T-helper 22 cell (primary cell): ENCODE measurements at places on chromosomes 3 and 15.

DNA sequence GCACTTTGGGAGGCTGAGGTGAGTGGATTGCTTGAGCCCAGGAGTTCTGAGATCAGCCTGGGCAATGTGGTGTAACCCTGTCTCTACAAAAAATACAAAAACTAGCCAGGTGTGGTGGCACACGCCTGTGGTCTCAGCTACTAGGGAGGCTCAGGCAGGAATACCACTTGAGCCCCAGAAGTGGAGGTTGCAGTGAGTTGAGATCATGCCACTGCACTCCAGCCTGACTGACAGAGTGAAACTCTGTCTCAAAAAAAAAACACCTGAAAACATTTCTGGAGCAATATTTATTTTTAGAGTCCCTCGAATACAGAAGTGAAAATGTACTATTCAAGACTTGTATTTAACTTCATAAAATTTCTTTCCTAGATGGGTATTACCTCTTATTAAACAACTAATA is 4.6 kb downstream of the SPCS1 start:
- DNase-seq = no peak

DNA sequence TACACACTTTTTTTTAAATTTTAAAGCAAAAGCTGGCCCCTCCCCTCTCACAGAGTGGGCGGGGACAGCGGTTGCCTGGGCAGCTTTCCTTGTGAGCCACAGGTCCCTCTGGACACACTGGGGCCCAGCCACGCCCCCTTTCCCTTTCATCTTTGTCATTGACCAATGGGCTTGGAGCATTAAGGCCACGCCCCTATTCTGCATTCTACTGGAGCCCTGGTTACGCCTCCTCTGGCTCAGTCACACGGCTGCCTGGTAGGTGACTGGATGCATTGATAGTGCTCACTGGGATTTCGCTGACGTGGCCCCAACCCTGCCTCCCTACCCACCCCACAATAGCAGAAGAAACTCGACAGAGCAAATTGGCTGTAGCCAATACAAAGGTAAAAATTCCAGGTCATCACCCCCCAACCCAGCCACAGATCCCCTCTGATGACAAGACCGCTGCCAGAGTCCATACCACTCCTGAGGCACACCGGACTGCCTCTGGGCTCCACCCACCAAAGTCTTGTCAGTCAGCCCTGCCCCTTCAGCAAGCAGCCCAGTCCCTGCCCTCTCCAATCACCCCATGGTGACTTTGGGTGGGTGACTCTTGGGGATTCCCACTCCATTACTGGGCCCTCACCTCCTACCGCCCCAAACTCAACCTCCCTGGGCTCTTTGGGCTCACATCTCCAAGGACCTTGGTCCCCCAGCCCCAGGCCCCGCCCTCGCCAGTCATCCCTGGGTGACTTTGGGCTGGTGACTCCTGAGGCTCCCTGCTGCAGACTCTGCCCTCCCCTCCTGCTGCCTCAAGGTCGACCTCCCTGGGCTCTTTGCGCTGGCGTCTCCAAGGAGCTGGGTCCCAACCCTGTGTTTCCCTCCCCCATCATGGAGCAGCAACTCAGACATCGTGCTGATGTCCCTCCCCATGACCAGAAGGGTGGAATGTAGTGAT is 112.2 kb upstream of the FAN1 start:
- DNase-seq = no peak

DNA sequence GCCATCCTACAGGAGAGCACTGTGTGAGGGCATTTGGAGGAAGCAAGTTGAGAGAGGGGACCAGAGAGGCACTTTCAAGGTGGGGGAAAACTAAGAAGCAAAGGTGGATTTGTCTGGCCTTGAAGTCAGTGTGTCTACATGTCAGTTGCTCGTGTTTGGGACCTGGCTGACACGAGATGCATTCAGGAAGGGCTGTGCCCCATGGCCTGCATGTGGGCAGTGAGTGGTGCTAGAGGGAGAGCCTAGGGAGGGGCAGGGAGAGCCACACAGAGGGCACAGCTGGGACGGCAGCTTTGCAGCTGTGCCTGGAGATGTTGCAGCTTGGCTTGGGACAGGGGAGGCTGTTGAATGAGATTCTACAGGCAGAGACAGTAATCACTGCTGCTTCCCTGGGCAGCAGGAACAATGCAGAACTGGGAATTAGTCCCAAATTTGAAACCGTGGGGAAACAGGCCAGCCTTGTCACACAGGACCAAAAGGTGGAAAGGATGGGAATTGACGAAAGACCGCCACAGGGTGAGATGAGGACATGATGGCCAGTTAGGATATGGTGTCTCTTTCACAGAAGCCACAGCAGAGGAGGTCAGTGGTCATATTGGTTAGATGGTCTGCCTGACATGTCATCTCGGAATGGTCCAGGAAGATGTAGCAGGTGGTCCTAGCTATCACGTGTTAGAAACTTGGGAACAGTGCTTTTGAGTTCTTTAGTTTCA is 10.0 kb downstream of the SEC61A1 start:
- no peak for DNase-seq

- DNase-seq = no peak
Measured at GRCh38 chr3:17054301-17054981, 169.7 kb downstream of the PLCL2 start.

- no peak for DNase-seq
Measured at GRCh38 chr15:70791259-70791658, 27.9 kb upstream of the UACA start.

GRCh38 chr3:130971208-130971607 is 55.4 kb downstream of the ASTE1 start:
- no peak for DNase-seq

GRCh38 chr3:4015426-4015825 is 216.2 kb downstream of the LRRN1 start:
- no peak for DNase-seq

DNA sequence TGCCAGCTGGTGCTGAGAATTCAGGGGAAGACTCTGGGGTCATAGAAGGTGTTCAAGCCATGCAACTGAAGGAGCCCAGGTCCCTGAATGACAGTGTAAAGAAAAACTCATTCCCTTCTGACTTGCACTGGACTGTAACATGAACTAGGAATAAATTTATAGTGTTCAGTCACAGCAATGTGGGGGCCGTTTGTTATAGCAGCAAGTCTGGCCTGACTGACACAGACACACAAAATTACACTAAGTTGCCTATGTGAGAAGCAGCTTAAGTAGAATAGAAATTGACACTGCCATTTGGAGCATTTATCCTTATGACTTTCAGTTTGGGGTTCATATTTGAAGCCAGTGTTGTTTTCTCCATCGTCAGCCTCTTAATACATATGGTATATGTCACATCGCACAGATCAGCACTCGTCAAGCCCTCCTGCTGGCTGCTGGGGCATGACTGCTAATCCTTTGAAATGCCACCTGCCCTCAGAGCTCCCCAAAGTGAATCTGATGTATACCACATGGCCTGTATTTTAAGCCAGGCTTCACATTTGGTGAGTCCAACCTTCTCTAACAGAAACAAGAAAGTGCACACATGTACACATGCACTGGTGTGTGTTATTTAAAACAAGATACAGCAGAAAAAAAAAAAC is 17.1 kb upstream of the HEG1 start:
- no peak for DNase-seq

DNA sequence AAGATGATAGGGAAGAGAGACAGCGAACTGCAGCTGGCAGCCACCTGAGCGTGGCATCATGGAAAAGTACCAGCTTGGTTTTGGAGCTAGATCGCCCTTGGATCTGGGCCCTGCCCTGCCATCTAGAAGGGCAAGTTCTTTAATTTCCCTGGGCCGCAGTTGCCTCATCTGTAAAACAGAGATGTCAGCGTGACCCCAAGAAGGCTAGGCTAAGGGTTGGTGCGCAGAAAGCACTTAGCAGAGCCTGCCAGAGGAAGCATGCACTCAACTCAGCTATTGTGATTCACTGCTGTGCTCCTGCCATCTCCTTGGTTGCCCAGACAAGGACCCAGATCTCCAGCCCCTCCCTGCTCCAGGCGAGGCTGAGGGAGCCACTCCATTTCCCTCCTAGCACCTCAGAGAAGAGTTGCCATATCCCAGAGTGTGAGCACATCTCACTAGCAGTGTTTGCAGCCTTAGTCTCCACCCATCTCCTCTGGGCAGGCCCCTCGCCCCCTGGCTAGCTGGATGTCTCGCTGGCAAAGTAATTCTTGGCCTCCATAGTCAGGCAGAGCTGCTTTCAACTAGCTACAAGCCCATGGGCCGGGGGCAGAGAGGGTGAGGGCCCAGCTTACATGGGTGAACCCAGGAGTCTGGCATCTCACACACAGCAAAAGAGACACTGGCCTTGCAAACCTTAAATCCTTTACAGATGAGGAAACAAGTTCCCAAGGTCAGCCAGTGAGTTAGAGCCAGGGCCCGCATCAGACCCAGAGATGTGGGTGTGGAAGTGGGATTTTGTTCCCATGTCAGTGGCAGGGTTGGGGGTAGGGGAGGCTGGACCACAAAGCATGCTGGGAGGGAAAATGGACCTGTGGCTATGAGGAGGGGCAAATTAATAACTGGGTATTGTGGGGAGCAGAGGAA is 280.7 kb upstream of the TLE3 start:
- no peak for DNase-seq

DNA sequence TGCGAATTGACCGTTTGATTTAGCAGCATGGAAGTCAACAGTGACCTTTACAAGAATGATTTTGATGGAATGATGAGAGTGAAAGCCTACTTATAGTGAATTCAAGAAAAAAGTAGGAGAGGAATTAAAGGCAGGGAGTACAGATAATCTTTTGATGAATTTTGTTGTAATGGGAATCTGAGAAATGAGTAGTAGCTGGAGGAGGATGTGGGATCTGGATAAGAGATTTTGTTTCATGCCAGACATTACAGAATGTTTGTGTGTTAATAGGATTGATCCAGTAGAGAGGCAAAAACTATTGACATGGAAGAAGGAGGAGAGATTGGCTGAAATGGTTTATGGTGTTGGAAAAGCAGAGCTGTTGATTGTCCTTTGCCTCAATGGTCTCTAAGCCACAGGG is 17.4 kb upstream of the ZNF609 start:
- DNase-seq = no peak

DNA sequence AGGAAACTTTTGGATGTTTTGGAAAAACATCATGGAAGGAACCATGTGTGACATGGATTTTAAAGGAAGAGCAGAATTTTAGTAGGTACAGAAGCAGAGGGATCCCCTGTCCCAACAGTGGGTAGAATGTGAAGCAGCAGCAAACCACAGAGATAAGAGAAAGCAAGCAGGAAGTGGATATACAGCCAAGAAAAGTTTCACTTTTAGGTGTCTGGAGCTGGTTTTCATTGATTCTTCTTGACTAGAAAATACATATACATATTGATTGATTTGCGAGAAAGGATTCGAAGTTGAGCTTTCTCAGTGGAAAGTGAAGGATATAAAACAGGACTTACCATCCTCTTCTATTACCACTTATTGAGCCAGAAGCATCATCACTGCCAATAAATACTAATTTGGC is 133.5 kb downstream of the KCNMB2 start:
- DNase-seq = no peak
